Endothelial cell of umbilical vein (primary cell): ENCODE measurements at places on chromosomes 13 and 19.

DNA sequence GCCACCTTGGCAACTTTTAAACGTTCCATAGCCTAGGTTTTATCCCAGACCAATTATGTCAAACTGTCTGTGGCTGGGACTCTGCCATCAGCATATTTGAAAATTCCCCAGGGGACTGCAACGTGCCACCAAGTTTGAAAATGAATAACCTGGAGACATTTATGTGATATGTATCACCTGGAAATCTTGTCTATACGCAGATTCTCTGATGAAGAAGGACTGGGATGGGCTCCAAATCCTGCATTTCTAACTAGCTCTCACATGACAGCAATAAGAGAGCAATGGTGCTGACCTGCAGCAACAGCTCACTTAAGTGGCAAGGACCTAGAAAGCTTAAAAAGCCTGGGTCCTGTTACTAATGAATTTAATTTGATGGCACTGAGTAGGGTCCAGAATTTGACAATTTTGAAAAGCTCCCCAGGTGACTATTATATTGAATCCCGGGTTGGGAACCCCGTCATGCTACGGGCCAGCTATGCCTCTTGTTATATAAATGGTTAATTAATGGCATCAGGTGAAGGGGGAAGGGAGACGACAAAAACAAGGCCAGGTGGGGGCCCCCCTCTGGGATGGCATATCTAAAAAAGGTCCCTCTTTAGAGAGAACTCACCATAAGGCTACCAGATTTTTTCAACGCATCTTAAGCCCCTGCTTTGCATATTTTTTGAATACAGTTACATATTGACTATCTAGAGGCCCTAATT lies 213.7 kb downstream of the ZIC5 start:
- no peak for DNase-seq

- peak; percentile 11 for DNase-seq
Measured at GRCh38 chr19:33621811-33622504, at the start of gene CHST8. Gene CHST8, plus strand, starts transcription at chr19:33621953. Its CDS starts 67,309 bp downstream, at chr19:33689262.

- DNase-seq, result peak; percentile 44
Measured at GRCh38 chr19:45815481-45816216, 541 bp upstream of the RSPH6A start.

GRCh38 chr19:1018932-1019615 lies 1.8 kb downstream of the TMEM259 start:
- DNase-seq, result no peak

- DNase-seq, result peak; percentile 32
Measured at GRCh38 chr13:41411522-41411921, 45.8 kb upstream of the RGCC start.

DNA sequence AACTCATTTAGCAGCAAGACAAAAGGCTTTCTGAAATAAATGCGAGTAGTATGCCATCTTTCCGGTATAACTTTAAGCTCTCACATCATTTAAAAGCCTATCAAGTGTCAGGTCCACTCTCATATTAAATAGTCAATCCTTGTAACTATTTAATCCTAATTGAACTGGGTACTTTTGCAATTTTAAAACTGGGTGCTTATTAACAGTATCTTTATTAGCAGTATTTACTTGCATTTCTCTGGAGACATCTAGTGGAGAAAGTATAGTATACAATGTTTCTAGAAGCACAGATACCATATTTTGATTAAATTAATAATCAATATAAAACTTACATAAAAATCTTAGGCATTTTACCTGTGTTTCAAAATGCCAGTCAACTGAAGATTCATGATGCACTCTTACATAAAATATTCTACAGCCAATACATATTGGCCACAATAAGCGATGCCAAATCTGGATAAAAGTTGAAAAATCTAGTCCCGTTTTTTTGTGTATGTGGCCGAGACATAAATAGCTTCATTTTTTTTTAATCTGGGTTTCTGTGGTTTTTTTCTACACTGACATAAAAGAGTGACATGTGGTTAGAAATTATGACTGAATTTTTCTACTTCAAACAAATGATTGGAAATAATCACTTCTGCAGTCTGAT lies 4.3 kb upstream of the POSTN start:
- peak; percentile 55 for DNase-seq
